ENCODE measurements at places on chromosomes 5 and 9. TPM values are rescaled to one million over a fixed set of nuclear protein-coding genes. Genes with fewer than 3 reads are reported as not detected.

DNA sequence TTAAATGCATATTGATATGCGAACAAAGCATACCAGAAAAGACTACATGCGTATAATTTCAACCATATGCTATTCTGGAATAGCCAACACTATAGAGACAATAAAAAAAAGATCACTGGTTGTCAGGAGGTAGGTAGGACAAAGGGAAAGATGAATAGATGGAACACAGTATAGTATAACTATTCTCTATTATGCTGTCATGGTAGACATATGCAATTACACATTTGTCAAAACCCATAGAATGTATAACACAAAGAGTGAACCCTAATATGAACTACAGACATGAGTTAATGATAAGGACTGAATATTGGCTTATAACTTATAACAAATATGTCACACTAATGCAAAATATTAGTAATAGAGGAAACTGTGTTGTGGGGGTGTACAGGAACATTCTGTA, 460.8 kb downstream of the TAF11L14 start:
- DNase-seq: no peak

- no peak for DNase-seq
Observed at GRCh38 chr5:161277011-161277410, 269.5 kb downstream of the GABRB2 start.

C9orf153 gene
- total RNA-seq: 1.3 TPM

PCDHGB7 gene
- 7.9 TPM for total RNA-seq

SPINK1 gene
- 3,901 TPM for total RNA-seq
